ENCODE measurements at places on chromosomes 4 and X.

DNA sequence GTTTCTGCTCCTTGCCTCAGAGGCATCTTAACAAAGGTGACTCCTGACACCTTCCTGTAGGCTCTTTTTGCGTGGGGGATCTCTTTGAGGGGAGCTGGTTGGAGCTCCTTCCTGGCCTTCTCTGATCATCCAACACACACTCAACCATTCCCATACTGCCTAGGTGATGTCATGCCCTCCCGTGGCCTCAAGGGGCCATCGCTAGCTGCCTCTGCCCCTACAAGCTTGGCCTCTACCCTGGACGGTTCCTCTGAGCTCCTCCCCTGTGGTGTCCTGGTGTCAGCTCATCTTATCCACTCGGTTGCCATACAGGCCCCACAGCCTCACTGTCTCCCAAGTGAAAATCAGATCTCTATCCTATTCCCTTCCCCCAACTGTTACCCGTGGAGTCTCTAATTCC is 13.7 kb upstream of the ZNF185 start:
- H3K36me3 ChIP-seq, result no peaks in the 10 kb centered on the region
- no peak overlapping the region for H3K27ac ChIP-seq
- no peaks in the 10 kb centered on the region for H3K27me3 ChIP-seq

DNA sequence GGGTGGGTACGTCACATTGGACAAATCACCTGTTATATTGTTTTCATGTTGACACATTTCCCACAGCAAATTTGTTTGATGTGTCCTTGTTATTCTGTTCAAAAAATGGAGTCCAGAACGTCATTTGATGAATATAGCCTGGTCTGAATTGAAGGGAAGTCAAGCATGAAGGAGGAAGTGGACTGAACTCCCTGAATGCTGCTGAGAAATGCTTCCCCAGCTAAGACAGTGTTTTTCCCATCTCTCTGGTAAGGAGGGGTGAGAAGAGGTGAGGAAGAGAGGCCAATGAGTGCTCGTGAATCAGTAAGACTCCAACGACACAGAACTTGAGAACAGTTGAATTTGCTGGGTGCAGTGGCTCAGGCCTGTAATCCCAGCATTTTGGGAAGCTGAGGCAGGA is 127.4 kb downstream of the RBM47 start:
- no peak overlapping the region for H3K4me3 ChIP-seq
- no peak overlapping the region for H3K27ac ChIP-seq
- H3K4me1 ChIP-seq, result no peaks in the 10 kb centered on the region
- no peak for DNase-seq
- no peaks in the 10 kb centered on the region for H3K36me3 ChIP-seq

DNA sequence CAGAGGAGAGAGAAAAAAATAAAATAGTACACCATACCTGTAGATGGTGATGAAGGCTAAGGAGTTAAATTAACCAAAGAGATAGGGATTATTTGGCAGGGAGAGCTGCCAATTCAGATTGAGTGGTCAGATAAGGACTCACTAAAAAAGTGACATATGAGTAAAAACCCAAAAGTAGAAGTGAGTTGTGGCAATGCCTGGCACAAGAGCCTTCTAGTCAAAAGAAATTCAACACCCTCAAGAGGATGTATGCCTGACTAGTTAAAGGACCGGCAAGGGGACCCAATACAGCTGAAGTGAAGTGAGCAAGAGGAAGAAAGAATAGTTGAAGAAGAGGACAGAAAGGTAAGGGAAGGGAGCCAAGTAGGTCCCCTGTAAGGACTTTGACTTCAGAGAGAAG is 34.9 kb downstream of the ELF2 start:
- no peak overlapping the region for H3K27ac ChIP-seq
- no peaks in the 10 kb centered on the region for H3K27me3 ChIP-seq
- no peaks in the 10 kb centered on the region for H3K36me3 ChIP-seq
- DNase-seq, result no peak

DNA sequence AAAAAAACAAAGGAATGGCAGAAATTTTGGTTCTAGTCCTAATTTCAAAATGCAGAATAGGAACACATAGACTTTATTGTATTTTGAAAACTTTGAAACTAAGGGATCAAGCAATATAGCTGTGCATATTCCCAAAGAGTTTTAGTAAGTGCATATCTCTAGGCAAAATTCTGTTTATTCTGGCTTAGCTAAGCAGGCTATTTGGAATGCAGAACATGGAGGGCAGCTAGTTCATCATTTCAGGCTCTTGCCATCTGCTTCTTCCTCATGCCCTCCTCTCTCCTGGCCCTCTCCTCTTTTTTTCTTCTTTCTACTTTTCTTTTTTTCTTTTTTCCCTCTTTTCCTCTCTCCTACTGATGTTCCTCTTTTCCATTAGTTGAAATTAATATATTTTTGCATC is 12.0 kb upstream of the IL13RA2 start:
- no peak for DNase-seq
- H3K27ac ChIP-seq, result no peak overlapping the region
- H3K27me3 ChIP-seq, result no peaks in the 10 kb centered on the region
- H3K4me1 ChIP-seq, result no peaks in the 10 kb centered on the region
- no peaks in the 10 kb centered on the region for H3K36me3 ChIP-seq
- H3K4me3 ChIP-seq, result no peak overlapping the region

GRCh38 chr4:139241086-139241783 is 38.8 kb downstream of the MGARP start:
- no peaks in the 10 kb centered on the region for H3K27me3 ChIP-seq
- no peak overlapping the region for H3K4me3 ChIP-seq
- H3K4me1 ChIP-seq, result peaks cover 9% of the 10 kb centered on the region

- H3K36me3 ChIP-seq, result peaks cover 39% of the 10 kb centered on the region
- DNase-seq, result no peak
- no peaks in the 10 kb centered on the region for H3K27me3 ChIP-seq
- peaks cover 26% of the 10 kb centered on the region for H3K4me1 ChIP-seq
Measured at GRCh38 chr4:875818-876423, 50.0 kb upstream of the CPLX1 start.

DNA sequence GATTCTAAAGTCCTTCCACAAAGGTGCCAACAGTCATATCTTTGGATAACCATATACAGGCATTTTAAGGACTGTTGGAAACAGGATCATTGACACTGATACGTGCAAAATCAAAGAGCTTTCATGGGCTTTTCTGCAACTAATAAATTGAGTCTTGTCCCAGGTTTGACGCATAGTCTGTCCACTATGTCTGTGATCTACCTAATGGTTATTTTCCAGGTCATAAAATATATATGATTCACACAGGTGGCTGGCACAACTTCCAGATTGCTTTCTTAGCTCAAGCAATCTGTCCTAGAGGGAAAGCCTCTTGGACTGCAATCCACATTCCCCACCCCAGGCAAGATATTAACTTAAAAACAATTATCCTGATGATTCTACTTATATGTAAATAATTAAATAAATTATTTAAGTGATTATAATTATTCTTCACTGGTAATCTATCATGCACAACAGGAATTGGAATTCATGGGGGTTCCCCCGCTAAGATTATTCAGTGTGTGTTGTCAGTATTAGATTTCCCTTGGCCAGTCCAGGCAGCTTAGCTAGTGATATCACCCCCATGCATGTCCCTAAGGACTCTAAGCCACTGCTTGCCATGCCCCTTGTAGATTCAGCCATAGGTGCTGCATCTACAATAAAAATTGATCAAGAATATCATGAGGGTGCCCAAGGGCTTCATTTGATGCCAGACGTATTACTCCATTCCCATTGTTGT is 97.8 kb downstream of the TLL1 start:
- no peaks in the 10 kb centered on the region for H3K4me1 ChIP-seq
- no peak for DNase-seq
- no peak overlapping the region for H3K27ac ChIP-seq
- no peak overlapping the region for H3K4me3 ChIP-seq
- H3K27me3 ChIP-seq, result no peaks in the 10 kb centered on the region

- no peak overlapping the region for H3K27ac ChIP-seq
- H3K27me3 ChIP-seq, result no peaks in the 10 kb centered on the region
- peak; percentile 57 for DNase-seq
- peaks cover 9% of the 10 kb centered on the region for H3K4me1 ChIP-seq
- no peak overlapping the region for H3K4me3 ChIP-seq
- H3K36me3 ChIP-seq, result no peaks in the 10 kb centered on the region
Measured at GRCh38 chr4:177339477-177340374, 30.1 kb downstream of the NEIL3 start.

- H3K27me3 ChIP-seq, result no peaks in the 10 kb centered on the region
- no peaks in the 10 kb centered on the region for H3K36me3 ChIP-seq
- DNase-seq, result no peak
- no peak overlapping the region for H3K27ac ChIP-seq
Measured at GRCh38 chrX:51641421-51642021, 22.8 kb upstream of the CENPVL3 start.

DNA sequence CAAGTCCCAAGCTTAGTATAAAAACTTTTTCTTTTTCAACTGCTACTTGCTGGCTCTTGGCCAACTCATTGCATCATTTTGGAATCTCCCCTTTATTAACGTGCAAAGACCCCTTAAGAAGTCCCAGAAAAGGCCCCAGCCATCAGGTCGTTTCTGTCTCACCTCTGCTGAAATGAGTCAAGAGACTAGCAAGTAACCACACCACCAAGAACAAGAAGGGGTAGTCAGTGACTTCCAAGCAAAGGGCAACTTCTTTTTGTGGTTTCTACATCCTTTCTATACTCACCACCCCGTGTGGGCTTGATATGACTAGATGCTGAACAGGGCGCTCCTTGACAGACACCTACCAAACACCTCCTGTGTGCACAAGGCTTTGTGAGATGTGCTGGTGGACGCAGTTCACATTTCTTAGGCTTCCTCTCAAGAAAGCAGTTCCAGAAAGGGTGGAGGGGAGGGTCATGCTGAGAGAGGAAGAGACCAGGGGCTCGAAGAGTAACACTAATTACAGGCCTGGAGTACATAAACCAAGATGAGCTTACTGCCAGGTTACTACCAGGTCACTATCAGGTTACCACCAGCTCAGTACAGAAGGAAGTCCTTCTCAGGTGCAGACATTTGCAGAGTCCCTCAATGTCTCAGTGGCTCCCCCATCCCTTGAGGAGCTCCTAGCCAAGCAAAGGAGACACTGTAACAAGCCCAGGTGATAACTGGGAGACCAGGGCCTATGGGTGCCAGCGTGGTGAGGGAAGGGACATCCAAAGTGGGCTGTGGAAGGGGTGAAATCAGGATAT is 19.3 kb downstream of the JAKMIP1 start:
- DNase-seq, result peak; percentile 40
- H3K4me1 ChIP-seq, result peaks cover 82% of the 10 kb centered on the region
- H3K4me3 ChIP-seq, result no peak overlapping the region
- H3K27ac ChIP-seq, result peak overlapping the region; percentile 16

DNA sequence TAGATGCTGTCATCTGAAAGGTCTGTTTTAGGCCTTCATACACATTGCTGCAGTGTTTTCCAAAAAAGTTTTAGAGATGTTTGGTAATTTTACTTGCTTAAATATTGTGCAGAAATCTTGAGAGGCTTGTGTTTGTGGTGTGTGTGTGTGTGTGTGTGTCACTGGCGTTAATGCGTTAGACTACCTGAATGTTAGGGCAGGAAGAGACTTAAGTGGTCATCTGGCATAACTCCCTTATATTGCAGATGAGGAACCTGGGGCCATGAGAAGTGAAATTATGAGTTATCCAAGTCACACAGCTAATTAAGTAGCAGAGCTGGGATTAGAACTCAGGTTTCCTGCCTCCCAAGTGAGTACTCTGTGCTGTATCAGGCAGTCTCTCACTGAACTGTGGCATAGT is 1.4 kb downstream of the LSM6 start:
- H3K4me1 ChIP-seq, result peaks cover 55% of the 10 kb centered on the region
- no peaks in the 10 kb centered on the region for H3K36me3 ChIP-seq
- peak overlapping the region; percentile 96 for H3K4me3 ChIP-seq
- H3K27ac ChIP-seq, result no peak overlapping the region
- no peak for DNase-seq

DNA sequence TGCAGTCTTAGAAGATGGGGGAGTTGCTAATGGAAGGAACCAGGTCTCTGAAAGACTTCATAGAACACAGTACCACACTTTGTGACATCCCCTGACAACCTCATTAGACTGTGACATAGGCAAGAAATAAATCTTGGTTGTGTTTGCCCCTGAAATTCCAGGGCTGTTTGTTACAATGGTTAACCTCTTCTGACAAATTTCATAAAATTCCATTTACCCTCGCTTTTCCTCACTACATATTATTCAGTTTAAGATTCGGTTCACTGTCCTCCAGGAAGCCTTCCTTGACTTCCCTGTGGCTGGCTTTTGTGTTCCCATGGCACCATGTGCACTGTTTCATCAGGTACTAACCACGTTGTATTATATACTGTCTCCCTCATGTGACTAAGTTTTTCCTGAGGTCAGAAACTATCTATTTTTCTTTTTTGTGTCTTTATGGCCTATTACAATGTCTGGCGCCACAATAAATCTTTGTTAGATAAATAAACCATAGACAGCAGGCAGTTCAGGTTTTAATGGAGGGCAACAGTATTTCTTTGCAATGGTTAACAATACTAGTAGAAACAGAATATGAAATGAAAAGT is 54.2 kb downstream of the ATXN3L start:
- no peak overlapping the region for H3K4me3 ChIP-seq
- H3K27me3 ChIP-seq, result no peaks in the 10 kb centered on the region
- H3K36me3 ChIP-seq, result no peaks in the 10 kb centered on the region
- DNase-seq, result no peak
- no peak overlapping the region for H3K27ac ChIP-seq
- H3K4me1 ChIP-seq, result no peaks in the 10 kb centered on the region

- no peak overlapping the region for H3K27ac ChIP-seq
- no peaks in the 10 kb centered on the region for H3K27me3 ChIP-seq
- no peaks in the 10 kb centered on the region for H3K36me3 ChIP-seq
- no peak overlapping the region for H3K4me3 ChIP-seq
Measured at GRCh38 chr4:70243091-70243490, 694 bp downstream of the CSN3 start.

DNA sequence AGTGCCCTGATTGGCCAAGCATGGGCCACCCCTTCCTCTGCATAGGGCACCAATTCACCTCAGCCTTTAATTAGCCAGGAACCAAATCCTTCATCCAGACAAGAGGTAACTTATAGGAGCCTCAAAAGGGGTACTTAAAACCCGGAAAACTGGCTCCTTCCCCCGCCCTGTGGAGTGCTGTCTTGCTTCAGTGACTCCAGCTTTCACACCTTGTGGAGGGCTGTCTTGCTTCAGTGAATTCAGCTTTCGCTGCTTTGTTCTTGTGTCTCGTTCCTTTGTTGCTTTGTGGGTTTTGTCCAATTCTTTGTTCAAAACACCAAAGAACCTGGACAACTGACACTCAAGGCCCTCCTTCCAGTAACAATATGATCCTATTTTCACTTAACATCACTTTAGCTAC is 82.2 kb upstream of the FRG1 start:
- no peaks in the 10 kb centered on the region for H3K36me3 ChIP-seq
- no peaks in the 10 kb centered on the region for H3K4me1 ChIP-seq
- no peak overlapping the region for H3K27ac ChIP-seq
- no peaks in the 10 kb centered on the region for H3K27me3 ChIP-seq
- no peak overlapping the region for H3K4me3 ChIP-seq

DNA sequence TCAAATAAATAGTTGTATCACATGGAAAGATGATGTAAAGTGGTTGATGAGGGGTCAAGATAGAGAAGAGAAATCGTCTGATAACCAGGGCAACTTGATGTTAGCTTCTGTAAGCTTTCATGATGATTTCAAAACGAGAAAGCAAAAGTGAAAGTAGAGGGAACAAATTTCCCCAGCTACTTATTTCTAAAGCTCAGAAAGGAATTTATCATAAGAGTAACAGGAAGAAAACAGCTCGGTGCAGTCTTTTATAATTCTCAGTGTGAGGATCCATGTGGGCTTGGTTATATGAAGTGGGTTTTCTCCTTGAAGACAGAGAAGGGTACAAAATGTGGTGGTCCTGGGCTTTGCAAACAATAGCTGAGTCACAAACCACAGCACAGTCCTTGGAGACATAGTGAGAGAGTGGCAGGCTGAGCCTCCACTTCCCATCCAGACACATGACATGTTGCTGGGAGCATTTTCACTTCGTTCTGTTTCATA is 32.1 kb upstream of the GLRA2 start:
- H3K4me3 ChIP-seq, result peak overlapping the region; percentile 34
- H3K27ac ChIP-seq, result peak overlapping the region; percentile 12
- DNase-seq, result peak; percentile 21

All from CD4-positive, alpha-beta memory T cell (primary cell).